Astrocyte of the spinal cord (primary cell): ENCODE measurements at places on chromosomes 3 and 15.

DNA sequence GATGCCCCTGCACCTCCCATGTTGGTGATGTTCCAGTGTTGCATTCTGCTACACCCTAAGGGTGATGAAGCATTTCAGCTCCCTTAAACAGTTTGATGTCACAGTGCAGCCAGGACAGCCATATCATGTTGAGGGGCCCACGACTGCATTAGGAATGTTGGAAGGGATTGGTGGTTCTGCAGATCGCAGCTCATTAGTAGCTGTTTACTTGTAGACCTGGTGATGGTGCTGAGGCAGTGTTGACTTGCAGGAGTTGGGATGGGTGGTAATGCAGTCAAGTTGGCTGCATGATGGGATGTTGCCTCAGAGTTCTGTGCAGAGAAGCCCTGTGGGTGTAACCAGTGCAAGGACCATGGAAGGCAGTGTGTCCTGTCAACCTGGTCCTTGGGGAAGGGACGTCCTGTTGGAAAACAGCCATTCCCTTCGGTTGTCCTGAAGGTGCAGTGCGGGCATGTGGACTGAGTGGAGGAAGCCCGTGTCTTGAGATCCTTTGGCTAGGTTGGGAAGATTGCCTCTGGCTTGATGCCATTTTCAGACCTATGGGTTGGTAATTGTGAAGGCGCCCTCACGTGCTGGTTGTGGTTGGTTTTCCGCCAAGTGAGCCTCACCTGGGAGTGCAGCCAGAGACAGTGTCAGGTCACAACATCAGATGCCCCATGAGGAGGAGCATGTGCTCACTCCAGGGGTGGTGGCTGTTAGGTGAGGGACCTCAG, 100.7 kb downstream of the SNRPN start:
- DNase-seq: no peak

GRCh38 chr15:49506341-49506740, 83.3 kb downstream of the FGF7 start:
- no peak for DNase-seq

DNA sequence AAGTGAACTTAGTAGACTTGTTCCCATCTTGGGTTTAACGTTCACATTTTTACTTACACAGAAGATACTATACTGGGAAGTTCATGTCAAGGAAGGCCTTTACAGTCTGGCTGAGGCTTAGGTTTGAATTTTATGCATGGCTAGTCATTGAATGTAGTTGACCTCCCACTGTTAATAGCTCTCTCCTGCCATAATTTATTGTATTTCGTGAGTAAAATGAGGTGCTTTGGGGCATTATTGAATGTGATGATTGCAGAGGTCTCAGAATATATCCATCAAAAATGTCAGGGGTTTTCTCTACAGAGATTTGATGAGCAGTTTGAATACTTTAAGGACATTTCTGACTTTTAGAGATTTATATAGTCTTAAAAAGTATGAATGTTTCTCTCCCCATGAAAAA, 356.6 kb upstream of the GRM7 start:
- DNase-seq: no peak

DNA sequence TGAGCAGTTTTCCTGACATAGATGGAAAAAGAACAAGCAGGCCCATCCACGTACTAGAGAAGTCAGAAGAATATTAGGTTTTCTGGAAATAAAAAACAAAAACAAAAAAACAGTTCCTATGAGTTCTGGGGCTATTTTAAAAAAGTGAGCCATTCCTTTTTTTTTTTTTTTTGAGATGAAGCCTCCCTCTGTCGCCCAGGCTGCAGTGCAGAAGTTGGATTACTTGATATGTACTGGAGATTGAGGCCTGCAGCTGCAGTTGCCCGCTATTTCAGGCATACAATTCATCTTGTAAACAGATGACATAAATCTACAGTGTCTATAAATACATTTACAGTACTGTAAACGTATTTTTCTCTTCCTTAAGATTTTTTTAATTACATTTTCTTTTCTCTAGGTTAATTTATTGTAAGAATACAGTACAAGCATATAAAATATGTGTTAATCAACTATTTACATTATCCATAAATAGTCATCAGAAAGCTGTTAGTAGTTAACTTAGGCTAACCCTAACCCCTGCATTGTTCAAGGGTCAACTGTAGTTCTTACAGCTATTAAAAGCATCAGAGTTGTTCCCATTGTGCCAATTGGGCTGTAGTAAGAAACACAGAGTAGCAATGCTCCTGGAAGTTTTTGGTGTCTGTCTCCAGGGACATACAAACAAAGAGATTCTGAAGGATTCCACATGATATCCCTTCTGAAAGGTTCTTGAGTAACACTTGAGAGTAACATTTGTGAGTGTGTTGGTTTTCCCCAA, 11.2 kb upstream of the ACTL6A start:
- no peak for DNase-seq

DNA sequence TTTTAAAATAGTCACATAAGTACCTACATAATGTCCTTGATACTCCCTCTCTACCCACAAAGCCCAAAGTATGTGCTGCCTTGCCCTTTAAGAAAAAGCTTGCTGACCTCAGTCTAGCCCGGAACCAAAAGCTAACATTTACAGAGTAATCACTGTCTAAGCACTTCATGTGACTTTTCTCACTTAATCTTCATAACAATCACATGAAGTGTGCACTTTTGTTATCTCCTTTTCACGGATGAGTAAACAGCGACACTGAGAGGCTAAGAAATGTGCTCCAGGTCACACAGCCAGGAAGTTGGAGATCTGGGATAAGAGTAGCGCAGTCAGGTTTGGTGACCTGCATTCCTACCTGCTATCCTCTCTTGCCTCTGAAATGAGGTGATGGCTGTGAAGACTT, 194.0 kb downstream of the ITPR1 start:
- no peak for DNase-seq
